CD4-positive, CD25-positive, alpha-beta regulatory T cell (primary cell): ENCODE measurements at places on chromosomes 6 and 20.

DNA sequence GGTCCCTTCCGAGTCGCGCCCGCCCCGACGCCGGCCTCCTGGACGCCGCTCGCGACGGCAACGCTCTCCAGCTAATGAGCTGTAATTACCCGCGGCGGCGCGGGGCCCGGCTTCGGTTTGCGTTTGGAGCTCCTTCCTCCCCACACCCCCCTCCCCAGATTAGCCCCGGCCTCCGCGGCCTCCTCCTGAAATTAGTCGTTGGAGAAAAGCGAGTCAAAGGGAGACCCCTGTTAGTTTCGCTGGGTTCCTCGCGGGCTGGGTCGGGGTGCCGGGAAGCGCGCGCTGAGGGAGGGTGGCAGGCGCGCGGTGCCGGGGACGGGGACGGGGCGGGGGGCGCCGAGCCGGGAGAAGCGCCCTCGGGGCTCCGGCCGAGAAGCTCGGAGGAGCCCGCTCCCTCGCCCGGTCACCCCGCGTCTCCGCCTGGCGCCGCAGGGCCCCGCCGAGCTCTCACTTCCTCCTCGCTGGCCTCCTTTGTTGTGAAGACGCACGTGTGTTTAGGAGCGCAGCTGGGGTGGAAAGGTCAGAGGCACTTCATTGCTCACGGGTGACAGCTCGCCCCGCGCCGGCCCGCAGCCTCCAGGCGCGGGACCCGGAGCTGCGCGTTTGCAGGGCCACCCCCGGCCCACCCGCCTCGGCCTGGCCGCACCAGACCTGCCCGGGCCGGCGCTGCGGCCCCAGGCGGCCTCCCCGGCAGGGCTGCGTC is 4.9 kb downstream of the FOXC1 start:
- DNase-seq = no peak

GRCh38 chr6:31901415-31901952 is 402 bp downstream of the ZBTB12 start:
- peak; percentile 68 for DNase-seq

DNA sequence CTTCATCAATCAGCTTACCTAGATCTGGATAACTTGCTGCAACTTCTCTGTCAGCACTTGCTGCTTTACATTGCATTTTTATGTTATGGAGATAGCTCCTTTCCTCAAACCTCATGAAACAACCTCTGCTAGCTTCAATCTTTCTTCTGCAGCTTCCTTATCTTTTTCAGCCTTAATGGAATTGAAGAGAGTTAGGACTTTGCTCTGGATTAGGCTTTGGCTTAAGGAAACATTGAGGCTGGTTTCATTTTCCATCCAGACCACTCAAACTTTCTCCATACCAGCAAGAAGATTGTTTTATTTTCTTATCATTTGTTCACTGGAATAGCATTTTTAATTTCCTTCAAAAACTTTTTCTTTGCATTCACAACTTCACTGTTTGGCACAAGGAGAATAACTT is 48.8 kb upstream of the PAK5 start:
- no peak for DNase-seq

GRCh38 chr20:24917056-24917455 is 32.0 kb upstream of the CST7 start:
- DNase-seq = no peak

DNA sequence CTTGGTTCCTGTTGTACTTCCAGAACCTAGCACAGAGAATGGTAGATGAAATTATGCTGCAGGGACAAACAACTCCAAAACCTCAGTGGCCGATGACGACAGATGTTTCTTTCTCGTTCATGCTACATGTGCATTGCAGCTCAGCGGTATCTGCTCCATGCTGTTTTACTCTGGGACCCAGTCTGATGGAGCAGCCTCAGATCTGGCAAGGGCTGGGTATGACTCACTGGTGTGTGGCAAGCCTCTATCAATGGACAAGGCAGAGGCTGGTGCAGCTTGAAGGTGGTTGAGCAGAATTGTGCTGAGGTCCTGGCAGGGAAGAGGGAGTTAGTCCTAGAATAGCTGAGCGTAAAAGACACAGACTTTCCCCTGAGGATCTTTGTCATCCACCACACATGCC is 10.3 kb upstream of the BLCAP start:
- DNase-seq = no peak

DNA sequence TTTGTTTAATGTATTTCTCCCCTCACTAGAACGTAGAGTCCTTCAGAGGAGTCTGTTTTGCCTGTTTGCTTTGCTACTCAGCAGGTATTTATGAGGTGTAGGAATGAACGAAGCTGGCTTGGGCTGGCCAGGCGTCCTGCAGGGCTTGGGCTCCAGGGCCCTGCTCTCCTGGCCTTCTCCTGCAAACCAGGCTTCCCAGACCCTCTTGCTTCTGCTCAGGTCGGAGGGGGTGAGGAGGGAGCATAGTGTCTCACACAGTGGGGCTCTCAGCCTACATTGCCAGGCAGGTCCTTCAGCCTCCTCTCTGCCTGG is 24.6 kb upstream of the MLN start:
- DNase-seq = no peak

- no peak for DNase-seq
These were observed 159.9 kb downstream of the SOX4 start for GRCh38 chr6:21753241-21754108.

DNA sequence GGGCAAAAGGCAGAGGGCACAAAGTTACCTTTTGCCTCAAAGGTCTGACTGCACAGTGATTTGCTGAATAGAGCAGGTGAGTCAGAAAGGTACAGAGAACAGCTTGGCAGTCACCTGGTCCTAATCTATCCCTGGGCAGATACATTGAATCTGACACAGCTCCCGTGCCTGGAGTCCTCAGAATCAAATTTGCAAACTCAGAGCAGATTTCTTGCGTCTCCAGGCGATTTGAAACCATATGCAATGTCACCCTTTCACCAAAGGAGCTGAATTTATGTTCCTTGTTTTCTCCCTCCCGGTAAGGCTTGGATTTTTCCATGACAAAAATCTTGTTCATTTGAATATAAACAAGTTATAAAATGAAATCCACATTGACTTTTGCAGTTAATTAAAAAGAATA is 81.6 kb upstream of the SNAP25 start:
- no peak for DNase-seq

DNA sequence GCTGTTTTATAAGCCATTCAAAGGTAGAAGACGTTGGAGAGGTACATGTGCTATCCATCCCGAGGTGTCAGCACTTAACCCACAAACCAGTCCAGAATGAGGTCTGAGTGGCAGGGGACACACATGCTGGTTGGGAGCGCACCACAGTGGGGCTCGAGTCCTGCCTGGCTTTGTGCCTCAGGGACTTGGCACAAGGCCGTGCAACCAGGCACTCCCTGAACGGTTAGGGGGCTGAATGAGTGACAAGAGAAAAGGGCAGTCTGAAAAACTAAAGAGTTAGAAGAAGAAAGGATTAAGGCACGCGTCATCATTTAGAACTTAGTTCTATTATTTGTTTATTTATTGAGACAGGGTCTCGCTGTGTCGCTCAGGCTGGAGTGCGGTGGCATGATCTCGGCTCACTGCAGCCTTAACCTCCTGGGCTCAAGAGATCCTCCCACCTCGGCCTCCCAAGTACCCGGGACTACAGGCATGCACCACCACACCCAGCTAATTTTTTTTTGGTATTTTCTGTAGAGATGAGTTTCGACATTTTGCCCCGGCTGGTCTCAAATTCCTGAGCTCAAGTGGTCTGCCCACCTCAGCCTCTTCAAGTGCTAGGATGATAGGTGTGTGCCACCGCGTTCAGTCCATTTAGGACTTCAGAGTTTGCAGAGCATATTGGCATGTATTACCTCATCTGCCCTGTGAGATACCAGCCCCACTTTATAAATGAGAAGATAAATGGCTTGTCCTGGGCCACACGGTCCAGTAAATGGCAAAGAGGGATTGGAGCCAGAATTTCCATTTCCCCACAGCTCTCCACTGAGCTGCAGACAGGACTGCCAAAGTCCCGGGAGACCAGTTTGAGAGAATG is 47.4 kb upstream of the IRF4 start:
- no peak for DNase-seq

DNA sequence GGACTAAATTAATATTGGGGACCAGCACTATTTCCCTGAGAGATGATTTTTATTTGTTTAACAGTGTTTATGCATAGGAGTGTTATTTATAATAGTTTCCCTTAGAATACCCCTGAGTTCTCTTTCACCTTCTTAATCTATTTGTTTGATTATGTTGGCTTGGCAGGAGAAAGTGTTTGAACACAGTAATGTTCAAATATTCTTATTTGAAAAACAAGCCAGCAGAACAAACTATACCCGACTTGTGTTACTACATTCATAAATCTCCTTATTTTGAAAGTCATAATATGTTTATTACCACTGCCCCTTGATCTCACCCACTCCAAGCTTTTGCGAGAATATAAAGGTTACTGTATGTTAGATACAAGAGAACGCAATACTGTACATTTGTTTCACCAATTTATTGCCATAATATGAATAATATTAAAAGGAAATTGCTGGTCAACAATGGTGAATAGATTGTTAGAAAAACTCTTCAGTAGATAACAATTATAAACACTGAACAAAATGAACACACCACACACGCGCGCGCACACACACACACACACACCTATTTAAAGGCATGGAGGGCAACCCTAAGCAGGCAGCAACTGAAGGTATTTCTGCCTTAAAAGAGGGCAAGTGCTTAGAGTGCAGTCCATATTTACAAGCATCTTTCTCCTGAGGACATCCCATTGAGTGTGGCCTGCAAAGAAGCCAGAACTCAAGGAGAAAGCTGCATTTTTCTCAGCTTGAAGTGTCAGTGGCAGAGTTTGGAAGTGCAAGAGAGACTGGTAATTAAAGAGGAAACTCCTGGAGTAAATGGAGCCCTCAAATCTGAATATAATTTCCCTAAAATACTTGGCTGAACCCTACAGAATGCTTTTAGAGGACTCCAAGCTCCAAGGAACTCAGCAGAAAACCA is 279.4 kb upstream of the MAN1A1 start:
- DNase-seq = no peak

- no peak for DNase-seq
These were observed 287.1 kb upstream of the SGK1 start for GRCh38 chr6:134605034-134605433.
